ENCODE measurements at places on chromosomes 1 and 21.

DNA sequence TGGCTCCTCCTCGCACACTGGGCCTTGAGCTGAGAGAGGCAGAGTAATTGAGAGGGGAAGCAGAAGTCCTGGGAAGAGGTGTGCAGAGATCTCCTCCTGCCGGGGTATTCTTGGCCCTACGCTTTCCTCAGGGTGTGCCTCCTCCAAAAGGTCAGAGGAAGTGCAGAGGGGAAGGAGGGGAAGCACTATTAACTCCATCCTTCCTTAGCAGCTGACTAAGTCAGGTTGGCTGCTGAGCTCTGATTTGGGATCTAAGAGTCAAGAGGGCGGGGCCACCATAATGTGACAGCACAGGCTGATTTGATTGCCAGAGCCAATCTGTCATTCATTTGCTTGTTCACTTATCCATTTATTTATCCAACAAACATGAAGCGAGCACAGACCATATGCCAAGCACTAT lies 12.3 kb downstream of the ATP2B4 start:
- no peak for DNase-seq

DNA sequence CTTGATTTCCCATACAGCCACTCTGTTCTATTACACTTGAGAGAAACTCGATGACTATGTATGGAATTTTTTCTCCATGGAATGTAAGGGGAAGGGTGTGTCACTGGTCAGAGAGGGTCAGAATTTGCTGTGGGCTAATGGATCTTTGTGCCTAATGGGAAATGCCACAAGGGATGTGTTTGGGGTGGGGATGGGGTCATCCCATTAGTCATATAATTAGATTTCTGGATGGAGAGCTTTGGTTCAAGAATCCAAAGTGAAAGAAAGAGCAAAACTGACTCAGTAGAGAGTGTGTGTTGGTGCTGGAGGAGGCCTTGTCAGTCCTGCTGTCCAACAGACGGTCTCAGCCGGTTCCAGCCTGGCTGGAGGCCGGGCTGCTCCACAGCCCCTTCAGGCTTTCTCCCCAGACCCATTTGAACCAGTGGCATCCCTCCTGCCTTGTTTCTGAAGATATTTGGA lies 86.4 kb downstream of the LAMC2 start:
- peak; percentile 78 for DNase-seq

- no peak for DNase-seq
Observed at GRCh38 chr1:110239441-110240430, 29.6 kb downstream of the KCNC4 start.

- peak; percentile 49 for DNase-seq
Observed at GRCh38 chr1:43358121-43358745, 548 bp upstream of the CDC20 start.

DNA sequence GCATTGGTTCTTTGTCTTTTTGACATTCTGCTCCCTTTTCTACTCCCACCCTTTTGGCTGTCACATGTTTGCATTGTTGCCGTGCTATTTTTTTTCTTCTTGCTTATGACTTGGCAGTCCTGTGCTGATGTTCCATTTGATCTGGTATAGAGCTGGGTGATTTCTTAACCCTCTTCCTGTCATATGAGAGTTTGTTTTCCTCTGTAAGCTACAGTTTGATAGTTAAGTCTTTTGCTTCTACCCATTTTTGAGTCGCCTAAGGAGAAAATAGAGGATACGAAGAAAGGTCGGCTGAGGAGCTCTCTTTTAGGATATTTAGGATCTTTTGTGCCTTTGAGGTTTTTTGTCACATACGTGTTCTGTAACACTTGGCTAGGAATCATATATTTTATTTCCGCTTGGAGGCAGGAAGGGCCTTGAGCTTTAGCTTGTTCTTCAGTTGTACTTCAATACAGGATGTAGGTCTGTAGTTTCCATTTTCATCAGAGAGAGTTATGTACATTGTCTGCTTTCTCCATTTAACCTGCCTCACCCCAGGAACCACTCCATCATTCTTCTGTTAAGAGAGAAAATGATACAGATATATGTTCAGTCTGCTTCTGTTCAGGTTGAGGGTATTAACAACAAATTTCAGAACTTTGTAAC lies 150.7 kb downstream of the BACH1 start:
- no peak for DNase-seq

- no peak for DNase-seq
Observed at GRCh38 chr1:119347858-119348257, 20.7 kb upstream of the HAO2 start.

GRCh38 chr1:86567341-86567740 lies 20.5 kb downstream of the CLCA4 start:
- no peak for DNase-seq

GRCh38 chr1:168623831-168624230 lies 47.4 kb downstream of the XCL1 start:
- DNase-seq: no peak

GRCh38 chr1:16046842-16047241 lies 3.3 kb downstream of the CLCNKB start:
- peak; percentile 3 for DNase-seq

DNA sequence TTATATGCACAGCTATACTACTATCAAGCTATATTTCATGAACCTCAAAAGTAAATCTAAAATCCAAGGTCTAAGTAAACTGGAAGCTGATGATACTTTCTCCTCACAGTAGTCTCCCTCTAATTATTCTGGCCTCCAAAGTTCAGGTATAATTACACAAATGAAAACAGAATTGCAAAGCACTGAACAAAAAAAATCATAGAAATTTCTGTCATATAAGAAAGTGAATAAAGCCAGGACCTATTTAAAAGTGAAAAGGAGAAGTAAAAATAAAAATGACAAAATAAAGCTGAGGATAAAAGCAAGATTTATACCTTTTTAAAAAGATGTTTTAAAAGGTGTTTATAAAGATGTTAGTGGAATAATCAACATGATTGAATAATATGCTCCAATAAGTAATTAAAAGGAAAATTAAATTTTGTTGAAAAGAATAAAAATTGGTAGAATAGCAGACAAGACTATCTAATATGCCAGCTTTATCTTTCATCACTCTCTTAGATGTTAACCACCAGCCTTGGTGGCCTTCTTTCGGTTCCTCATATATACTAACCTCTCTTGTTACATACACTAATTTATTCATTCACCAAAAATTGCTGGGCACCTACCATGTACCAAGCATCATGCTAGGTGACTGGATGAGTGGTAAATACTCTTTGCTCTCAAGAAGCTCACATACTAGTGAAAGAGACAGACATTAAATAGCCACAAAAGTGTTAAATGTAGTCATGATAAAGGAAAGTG lies 25.1 kb downstream of the SHCBP1L start:
- no peak for DNase-seq

DNA sequence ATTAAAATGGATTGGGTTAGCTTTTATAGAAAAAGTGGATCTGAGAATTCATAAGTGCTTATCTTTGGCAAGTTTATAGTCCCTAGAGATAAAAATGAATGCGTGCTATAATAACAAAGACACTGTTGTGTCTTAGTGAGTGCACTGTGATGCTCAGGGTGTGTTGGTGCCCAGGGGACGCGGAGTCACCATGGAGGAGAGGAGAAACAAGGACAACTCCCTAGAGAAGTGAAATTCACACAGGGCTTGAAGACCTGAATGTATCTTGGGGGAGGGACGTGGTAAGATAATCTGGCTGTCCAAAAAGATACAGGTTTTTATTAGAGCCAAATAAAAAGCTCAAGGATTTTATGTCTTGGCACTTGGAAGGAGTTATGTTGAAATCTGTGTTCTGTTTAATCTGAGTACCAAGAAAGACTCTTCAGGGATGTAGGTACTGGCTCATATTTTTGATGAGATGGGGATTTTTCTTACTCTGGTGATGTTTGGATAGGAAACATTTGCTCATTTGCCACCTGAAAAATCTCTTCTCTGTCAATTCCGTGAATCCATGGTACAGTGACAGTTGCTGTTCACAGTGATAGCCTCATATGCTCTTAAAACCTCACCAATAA lies 9.6 kb downstream of the SMYD2 start:
- DNase-seq: no peak

DNA sequence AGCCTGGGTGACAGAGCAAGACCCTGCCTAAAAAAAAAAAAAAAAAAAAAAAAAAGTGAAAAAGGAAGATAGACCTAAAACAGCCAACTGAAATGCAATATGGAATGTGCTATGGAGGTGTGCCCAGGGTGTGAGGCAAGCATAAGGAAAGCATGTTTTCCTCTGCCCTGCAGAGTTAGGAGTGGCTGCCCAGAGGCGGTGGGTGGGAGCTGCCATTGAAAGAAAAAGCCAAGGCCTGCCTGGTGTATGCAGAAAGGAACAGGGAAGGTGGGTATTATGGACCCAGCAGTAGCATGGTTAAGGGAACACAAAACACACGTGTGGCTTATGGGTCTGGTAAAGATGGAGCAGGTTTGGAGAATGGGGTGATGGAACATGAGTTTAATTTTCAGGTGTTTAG lies 8.9 kb downstream of the CD244 start:
- no peak for DNase-seq
